NCI-H187 treated with DMSO at 0.1 percent for 48 hours (cell line): ENCODE measurements at places on chromosomes 13 and 19.

DNA sequence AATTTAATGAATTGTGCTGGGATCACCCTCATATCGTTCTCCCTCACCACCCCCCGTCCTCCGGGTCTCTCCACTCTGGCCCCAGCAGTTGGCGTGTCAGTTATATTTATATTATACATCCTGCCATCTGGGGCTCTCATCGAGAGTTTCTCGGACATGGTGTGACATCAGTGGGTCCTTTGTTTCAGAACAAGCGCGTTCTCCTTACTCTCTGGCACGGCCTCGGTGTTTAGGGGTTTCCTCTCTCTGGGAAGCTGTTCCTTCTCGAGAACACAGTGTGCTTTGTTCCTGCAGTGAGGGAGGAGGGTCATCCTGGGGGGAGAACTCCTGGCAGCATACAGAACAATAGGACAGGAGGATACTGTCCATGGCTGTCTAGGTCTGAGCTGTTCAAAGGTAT, 9.8 kb upstream of the MCF2L start:
- DNase-seq: no peak

- no peak for DNase-seq
Measured at GRCh38 chr19:1025960-1026782, at the start of gene CNN2. TSS of gene CNN2 (plus strand) at chr19:1026608. CDS start at chr19:1026662, 54 bp downstream.

DNA sequence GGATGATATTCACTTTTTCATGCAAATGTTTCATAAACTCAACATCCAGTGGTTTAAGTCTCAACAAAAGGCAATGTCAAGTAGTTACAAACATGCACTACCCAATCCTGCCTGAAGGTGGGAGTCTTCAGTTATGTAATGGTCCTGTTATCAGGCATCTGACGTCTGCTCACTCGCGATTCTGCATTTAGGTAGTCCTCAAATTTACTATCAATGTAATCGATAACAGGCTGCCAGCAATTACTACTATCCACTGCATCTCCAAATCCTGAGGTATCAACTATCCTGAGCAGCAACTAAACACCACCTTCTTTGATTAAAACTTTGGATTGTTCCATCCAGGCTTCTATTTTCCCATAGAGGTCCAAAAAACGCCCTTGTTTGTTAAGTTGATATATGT, 51.2 kb downstream of the NLRP12 start:
- DNase-seq: no peak

GRCh38 chr19:2413159-2413558, 14.2 kb downstream of the TIMM13 start:
- no peak for DNase-seq
